GDM1 (cell line): ENCODE measurements at places on chromosomes 3 and 15.

DNA sequence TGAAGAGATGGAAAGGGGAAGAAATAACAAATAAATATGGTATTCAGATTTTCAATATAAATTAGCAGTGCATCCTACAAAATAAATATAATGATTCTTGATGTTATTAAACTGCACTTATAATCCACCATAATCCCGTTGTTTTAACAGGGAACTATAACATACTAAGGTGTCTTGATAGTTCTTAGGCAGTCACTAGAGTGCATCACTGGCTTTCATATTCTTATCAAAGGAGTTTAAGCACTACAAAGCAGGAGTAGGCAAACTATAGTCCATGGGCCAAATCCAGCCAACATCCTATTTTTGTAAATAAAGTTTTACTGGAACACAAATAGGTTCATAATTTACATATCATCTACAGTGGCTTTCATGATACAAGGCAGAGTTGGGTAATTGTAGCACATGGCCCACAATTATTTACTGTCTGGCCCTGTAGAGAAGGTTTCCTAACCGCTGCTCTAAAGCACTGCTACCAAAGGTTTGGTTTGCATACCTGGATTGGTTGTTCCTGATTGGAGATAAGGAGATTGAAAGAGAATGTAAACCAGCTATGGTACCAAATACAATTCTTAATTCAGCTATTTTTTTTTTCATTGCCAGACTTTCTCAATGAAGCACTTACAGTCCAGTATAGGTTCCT lies 104.3 kb downstream of the ZNF280D start:
- DNase-seq: no peak

- DNase-seq: no peak
These were observed 13.5 kb upstream of the TIPIN start for GRCh38 chr15:66369773-66370651.

DNA sequence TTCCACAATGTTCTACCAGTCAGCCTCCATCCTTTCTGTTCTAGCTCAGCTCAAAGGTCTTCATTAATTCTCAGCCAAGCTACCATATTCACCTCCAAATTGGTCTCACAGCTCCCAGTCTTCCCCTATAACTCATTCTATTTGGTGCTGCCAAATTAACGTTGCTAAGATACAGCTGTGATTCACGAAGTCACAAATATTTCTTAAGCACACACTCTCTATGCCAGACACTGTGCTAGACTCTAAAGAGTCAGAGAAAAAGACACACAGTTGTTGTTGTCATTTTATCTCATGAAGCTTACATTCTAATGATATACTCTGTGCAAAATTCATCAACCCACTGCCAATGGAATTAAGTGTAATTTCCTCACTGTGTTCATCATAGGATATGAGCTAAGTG lies 102.8 kb downstream of the FRMD5 start:
- DNase-seq: no peak

DNA sequence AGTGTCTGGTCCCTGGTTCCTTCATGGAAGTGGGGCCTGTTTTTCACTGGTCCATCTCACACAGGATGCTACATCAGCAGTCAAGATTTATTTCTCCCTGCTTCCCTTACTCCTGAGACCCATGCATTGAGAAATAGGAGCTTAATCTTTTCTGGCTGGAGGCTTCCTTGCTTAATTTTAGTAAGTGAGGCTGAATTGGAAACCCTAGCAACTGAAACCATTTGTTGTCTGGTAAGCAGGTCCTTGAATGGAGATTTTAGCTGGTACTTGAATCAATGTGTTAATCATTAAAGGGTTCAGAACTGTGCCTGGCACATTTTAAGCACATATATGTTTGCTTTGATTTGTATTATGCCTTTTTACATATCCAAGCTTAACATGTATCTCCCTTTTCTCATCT lies 20.2 kb upstream of the MEF2A start:
- no peak for DNase-seq

DNA sequence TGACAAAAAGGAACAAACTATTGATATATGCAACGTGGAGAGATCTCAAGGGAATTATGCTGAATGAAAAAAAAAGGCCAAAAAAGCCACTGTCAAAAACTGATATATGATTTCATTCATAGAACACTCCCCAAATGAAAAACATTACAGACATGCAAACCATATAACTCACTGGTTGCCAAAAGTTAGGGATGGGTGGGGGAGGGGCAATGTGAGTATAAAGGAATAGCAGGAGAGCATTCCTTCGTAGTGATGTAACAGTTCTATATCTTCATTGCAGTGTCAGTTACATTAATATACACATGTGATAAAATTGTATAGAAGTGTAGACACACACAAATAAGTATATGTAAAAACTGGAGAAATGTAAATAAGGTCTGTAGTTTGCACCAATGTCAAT lies 12.2 kb downstream of the GBE1 start:
- no peak for DNase-seq

DNA sequence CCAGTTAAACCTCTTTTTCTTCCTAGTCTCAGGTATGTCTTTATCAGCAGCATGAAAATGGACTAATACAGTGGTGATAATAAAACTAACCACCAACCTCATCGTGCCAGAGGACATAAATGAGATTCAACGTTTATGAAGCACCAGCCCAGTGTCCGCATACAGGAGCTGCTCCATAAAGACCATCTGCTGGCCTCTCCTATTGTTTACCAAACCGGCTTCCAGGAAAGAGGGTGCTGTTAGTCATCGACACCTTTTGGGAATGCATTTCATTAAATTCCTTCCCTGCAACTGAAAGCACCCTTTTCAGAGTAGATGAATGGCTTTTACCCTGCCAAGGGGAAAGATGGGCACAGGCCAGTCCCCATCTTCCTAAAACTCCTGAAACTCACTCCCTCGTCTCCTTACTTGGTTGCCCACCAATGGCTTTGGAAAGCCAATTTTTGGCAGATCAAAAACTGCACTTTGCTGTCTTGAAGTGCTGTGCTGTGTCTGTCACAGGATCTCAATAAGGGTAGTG lies 122.1 kb downstream of the AQP9 start:
- no peak for DNase-seq

DNA sequence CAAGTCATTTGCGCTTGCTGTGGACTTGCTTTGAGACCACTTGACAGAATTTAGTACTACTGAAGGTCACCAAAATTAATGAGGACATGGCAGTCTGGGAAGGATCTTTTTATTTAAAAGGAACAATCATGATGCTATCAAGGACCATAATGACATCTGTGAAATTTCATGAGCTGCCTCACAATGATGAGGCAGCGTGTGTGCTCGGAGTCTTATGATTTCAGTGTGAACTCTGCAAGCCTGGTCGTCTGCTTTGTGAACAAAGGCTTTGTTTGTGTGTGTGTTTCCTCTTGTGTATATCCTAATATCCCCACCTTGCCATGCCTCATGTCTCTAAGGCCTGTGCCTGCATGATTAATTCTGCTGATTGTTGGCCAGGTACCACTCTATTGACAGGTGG lies 46.7 kb downstream of the RAD54L2 start:
- DNase-seq: no peak

DNA sequence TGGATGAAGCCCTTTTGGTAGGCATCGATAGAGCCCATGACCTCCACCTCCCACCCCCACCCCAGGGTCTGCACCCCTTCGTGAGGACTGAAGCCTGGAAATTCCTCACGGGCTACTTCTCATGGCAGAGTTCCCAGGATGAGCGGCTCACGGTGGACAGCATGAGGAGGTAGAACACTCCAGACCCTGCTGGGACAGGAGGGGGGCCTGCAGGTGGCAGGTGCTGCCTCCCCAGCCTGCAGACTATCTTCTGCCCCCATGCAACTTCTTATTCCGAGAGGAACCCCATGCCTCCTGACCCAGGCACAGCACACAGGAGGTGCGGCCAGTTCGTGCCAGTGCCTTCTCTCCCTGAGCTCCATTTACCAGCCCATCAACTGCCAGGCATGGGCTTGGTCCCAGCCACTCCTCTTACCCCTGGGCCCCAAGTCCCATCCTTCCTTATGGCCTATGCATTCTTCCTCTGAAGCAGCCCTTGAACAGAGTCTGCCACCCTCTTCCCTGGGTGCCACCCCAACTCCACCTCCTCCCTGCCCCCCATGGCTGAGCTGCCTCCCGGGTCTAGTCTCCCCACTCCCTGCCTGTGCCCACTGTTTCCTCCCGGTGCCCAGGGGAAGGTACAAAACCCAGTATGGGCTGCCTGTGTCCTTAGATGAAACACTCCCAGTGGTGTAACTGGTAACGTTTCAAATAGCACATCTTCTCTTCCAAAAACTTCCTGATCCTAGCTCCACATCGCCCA lies 8.4 kb downstream of the TBC1D21 start:
- DNase-seq: no peak

GRCh38 chr3:182803596-182803995 lies 10.3 kb downstream of the ATP11B start:
- no peak for DNase-seq

GRCh38 chr3:131705558-131706051 lies 202.8 kb upstream of the MRPL3 start:
- DNase-seq: no peak

- DNase-seq: no peak
These were observed 890.6 kb upstream of the NR2F2 start for GRCh38 chr15:95439922-95440376.

DNA sequence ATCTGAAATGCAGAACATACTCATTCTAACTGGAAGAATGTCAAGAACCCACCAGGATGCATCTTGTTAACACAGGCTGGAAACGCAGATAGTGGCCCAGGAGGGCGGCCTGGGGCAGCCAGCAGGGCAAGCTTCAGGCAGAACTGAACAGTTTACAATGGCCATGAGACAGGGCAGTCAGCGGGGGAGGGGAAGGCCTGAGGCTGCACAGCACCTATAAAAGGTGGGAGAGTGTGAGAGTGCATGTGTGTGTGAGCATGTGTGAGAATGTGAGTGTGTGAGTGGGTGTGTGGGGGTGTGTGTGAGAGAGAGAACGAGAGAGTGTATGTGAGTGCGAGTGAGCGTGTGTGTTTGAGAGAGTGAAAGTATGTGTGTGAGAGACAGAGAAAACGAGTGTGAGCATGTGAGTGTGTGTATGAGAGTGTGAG lies 26.8 kb upstream of the SLCO2A1 start:
- DNase-seq: no peak

- no peak for DNase-seq
These were observed 626.5 kb upstream of the DPPA4 start for GRCh38 chr3:109963831-109964230.

GRCh38 chr15:66956672-66957430 lies 108.6 kb upstream of the SMAD3 start:
- DNase-seq: no peak

- no peak for DNase-seq
These were observed 925 bp upstream of the PSTPIP1 start for GRCh38 chr15:76994001-76994400.

DNA sequence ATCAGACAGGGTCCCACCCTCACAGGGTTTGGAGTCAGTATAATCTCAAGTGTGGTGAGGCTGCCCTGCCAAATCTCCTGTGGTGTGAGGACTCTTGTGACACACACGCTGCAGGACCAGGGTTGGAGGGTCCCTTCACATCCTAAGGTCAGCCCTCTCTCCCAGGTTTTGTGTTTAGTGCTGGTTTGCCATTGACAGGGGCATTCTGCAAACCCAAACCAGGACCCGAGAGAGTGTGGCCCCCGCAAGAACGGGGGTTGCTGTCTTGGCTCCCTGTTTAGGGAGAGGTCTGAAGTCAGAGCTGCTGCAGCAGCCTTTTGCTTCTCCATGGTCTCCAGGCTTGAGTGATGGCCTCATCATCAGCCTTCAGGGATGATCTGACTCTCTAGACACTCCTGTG lies 14.7 kb downstream of the FAM107A start:
- no peak for DNase-seq

- DNase-seq: no peak
These were observed 52.9 kb downstream of the BSN start for GRCh38 chr3:49607105-49607591.

DNA sequence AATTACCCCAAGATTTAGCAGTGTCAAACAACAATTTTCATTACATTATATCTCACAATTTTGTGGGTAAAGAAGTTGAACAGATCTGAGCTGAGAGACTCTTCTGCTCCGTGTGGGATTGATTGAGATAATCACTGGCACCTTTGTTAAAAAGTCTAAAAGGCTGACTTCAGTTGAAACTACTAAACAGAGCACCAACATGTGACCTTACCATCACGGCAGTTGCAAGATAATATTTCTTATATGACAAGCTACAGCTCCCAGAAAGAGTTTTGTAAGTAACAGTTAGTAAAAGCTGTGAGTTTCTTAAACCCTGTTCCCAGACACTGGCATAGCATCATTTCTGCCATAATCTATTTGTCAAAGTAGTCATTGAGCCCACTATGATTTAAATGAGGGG lies 25.0 kb downstream of the CGGBP1 start:
- DNase-seq: no peak

DNA sequence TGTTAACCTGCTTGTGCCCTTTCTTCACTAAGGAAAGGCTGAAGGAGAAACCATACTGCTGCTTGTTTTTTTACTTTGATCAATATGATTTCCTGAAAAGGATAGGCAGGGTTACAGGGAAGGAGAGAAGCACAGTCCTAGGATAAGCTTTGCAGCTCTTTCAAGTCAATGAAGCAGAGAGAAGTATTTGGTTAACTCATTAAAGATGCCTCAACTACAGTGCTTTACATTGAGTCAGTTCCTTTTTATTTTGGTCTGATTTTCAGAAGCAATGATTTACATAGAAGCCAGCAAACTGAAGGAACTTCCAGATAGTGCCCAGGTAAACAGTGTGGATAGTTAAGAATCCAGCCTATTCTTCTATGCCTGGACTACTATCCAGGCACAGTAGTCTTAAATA lies 64.8 kb downstream of the ARIH1 start:
- DNase-seq: no peak

DNA sequence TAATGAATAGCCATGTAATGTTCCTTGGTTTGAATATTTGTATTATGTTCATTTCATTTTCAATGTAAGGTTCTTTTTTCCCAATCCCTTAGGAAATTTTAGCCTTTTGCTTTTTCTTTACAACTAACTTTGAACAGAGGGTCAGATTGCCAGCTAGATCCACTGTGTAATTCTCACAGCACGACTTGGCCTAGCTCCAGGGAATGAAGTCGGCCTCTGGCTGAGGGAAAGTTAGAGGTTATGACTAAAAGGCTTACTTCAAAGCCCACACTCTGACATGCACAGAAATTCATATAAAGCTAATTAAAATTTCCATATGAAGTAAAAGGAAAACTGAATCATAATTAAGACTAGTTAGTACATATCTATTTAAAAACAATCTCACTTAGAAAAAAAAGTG lies 38.7 kb downstream of the ROBO1 start:
- DNase-seq: no peak

- peak; percentile 39 for DNase-seq
These were observed 1.6 kb downstream of the SPRED1 start for GRCh38 chr15:38254051-38254883.

GRCh38 chr3:168285506-168285905 lies 189.8 kb upstream of the GOLIM4 start:
- DNase-seq: no peak

- no peak for DNase-seq
These were observed 350.3 kb downstream of the DOCK3 start for GRCh38 chr3:51024765-51025632.

GRCh38 chr15:75669191-75669878 lies 21.6 kb downstream of the SNX33 start:
- no peak for DNase-seq

GRCh38 chr3:58963928-58964503 lies 85.8 kb downstream of the CFAP20DC start:
- no peak for DNase-seq
